ENCODE measurements at places on chromosomes 6 and 20. TPM values are rescaled to one million over a fixed set of nuclear protein-coding genes. Genes with fewer than 3 reads are reported as not detected.

DNA sequence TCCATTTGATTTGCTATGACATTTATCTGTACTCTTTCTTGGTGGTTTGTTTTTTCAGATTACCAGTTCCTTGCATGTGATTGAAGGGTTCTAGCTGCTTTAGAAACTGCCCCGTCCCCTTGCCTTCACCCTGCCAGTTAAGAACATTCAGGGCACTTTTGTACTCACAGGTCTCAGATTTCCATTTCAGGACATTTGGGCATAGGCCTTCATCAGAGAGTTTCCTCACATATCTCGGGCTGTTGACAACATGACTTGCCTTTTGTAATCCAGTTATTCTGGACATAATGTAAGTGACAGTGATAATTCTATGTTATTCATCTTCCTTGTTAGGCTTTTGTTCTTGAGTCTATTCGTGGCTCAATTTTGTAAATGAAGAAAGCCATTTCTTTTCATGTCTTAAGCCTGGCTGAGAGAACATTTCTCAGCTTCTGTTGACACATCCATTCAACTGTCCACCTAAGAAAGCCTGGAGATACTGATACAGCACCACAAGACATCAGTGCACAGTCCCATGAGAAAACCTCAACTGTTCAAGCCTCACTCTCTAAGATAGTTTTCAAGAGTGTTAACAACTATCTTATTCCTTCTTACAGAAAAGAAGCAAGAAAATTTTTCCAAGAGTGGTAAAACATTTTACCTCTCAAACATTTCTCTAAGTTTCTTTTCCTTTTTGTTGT is 209.3 kb upstream of the SGK1 start:
- DNase-seq: no peak

DNA sequence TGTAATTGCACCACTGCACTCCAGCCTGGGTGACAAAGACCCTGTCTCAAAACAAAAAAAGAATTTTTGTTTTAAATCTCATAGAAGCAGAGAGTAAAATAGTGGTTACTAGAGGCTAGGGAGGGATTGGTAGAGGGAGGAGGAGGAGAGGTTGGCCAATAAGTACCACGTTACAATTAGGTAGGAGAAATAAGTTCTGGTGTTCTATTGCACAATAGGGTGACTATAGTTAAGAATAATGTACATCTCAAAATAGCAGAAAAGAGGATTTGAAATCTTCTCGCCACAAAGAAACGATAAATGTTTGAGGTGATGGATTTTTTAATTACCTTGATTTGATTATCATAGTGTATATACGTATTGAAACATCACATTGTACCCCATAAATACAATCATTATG is 27.1 kb upstream of the TOP1 start:
- no peak for DNase-seq

DNA sequence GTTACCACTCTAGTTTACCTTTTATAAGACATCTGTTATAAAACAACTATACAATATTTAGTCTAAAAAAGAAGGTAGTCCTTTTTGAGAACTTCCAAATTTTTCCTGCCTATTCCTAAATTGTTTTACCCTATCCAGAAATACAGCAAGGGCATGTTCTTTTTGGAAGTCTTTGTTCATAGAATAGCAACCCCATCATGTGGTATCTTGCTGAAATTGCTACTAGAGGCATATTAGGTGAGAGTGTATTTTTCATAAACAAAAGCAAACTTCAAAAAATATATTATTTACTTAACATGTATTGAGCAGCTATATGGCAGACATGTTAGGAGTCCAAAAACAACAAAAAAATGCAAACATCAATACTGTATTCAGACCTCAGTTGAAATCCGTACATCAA is 371.8 kb upstream of the NRSN1 start:
- DNase-seq: no peak

DNA sequence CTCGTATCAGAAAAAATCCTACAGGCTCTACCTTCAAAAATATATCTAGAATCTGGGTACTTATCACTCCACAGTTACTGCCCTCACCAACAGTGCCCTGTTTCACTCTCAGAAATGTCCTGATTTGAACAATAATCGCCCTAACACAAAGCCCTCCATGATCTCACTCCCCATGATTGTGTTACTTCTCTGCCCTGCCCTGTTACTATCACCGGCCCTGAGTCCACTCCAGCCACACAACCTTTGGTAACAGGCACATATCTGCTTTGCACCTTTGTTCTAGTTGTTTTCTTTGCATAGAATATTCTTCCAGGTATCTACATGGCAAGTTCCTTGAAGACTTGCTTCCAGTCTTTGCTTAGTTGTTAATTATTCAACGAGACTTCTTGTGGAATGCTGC is 142.0 kb downstream of the ARHGAP18 start:
- no peak for DNase-seq

DNA sequence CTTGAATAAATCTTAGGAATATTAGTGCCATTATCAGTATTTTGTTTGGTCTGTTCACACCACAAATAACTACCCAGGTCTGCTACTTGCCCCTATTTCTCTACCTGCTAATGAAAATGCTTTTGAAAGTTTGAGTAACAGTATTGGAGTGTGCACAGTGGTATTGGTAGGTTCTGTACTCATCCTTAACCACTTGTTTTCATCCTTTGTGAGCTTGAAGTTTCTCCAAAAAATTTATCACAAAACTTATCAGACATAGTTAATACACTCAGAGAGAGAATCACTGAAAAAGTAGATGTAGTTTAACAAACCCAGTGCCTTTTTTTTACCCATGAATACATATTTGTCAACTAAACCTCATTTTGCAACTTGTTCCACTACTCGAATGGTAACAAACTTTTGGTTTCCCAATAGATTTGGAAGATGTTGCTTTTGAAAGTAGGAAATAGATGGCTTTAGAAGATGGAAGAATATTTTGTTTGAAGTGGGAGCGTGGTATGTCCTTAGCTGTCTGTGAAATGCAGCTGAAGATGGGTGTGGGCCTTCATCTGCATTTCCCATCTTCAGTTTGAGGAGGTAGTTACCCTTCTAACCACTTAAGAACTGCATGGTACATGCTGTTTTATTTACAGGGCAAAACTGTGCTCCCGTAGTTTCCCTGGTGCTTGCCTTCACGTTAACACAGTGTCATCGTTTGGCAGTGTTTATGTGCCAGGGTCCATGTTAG is 9.0 kb downstream of the PTPN1 start:
- peak; percentile 44 for DNase-seq

- DNase-seq: no peak
Observed at GRCh38 chr20:44273231-44274215, 26.4 kb downstream of the GDAP1L1 start.

GRCh38 chr6:108535114-108535742 is 25.5 kb upstream of the FOXO3 start:
- no peak for DNase-seq

DNA sequence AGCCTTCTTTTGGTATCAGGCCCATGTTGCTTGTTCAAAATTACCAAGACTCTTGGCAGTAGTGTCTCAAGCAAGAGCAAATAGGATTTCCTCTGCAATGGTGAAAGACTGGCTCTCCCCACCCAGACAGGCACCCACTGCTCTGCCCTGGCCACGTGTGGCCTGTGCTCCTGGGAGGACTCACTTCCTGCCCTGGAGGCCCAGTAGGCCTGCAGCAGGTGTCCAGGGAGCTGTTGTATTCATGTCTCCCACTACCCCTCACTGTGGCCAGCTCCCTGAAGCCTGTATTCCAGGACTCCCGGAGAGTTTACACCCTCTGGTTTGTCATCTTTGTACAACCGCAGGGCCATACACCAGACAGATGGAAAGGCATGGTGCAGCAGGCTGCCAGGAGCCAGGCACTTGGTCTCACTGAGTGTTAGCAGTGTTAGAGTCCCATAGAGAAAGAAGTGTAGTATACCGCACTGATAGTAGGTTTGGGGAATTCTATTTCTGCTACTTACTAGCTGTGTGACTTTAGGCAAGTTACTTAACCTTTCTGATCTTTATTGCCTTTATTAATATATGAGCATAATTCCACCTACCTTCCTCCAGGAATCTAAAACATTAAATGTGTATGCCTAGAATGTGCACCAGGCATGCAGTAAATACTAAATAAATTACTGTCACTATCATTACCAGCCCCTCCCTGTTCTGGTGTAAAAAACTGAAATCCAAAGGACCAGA is 159.7 kb downstream of the TMEM242 start:
- no peak for DNase-seq

GRCh38 chr6:166460473-166461437 is 78.0 kb upstream of the MPC1 start:
- no peak for DNase-seq

DNA sequence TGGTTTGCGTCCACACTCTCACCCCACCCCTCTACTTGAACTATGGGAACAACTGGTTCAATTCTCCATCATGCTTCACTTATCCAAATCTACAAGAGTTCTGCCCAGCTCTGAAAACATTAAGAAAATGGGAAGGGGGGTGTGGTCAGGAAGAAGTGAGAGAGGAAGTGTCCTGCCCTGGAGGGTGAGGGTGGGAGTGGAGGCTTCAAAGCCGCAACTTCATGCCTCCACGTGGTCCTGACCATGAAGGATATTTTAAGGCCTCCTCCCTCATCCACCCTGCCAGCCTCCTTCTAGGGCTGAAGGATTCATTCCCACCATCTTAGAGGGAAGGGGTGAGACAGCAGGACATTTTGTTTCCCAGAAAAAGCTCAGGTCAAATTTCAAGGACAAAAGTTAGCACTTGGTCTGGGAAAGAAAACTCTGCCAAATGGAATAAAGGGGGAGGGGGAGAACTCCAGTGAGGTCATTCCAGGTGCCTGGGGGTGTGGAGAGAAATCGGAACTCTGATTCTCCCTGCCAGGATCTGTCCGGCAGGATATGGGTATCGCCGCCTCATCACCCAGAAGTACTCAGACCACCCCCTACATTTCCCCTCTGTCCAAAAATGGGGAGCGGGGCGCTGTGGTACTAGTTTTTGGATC is 4.9 kb downstream of the RIMS4 start:
- no peak for DNase-seq

DNA sequence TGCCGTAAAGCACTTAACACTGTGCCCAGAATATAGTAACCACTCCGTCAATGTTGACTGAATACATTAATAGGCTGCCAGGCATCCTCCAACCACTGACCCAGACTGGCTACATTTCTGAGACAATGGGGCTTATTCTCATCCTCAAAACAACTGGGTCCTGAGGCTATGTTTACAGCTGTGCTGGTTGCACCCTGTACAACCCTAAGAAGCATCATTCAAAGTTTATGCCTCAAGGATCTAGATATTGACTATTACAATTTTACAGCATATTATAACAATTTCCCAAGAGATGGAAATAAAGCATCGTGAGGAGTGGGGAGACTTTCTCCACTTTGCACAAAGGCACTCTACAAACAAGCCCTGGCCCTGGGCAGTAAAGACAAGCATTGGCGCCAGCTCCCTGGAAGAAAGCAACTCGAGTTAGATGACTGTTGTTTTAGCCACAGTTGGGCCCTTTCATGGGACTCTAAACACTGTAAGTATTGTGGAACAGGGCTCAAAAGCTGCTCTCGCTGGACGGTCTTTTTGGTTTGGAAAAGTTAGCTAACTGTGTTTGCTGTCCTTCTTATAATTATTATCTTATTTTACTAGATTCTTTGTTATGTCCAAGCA is 30.2 kb downstream of the MYLIP start:
- DNase-seq: no peak

DNA sequence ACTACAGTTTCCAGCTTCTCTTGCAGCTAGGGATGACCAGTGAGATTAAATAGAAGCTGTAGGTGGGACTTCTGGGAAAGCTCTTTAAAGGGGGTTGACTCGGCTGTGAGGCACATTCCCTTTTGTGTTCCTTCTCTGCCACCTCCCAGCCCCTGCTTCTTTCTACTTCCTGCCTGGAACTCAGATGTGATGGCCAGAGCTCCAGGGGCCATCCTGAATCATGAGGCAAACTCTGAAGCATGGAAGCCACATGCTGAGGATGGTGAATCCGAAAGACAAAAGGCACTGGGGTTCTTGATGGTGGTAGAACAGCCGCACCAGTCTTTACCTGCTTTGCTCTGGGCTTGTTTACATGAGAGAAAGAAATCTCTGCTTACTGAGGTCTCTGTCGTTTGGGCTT is 9.1 kb downstream of the CEBPB start:
- DNase-seq: no peak

- no peak for DNase-seq
Observed at GRCh38 chr6:56250266-56250665, 2.9 kb upstream of the COL21A1 start.

GRCh38 chr6:97909380-97909779 is 626.4 kb upstream of the MMS22L start:
- no peak for DNase-seq

DNA sequence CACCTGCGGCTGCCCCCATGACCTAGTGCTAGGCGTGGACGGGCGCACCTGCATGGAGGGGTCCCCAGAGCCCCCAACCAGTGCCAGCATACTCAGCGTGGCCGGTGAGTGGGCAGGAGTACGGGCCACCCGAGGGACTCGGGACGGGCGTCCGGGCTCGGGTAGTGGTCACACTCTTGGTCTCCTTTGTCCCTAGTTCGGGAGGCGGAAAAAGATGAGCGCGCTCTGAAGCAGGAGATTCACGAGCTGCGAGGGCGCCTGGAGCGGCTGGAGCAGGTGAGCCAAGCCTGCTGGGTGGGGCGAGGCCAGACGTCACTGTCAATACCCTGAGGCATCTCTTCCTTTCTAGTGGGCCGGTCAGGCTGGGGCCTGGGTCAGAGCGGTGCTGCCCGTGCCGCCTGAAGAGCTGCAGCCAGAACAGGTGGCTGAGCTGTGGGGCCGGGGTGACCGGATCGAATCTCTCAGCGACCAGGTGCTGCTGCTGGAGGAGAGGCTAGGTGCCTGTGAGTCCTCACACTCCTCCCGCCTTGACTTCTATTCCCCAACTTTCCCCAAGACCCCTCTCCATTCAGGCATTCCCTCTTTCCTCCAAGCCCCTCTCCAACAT is 2.9 kb downstream of the EGFL8 start:
- no peak for DNase-seq

- no peak for DNase-seq
Observed at GRCh38 chr6:105667056-105667455, 264.2 kb upstream of the PREP start.

- no peak for DNase-seq
Observed at GRCh38 chr20:22282696-22283095, 301.7 kb downstream of the FOXA2 start.

DNA sequence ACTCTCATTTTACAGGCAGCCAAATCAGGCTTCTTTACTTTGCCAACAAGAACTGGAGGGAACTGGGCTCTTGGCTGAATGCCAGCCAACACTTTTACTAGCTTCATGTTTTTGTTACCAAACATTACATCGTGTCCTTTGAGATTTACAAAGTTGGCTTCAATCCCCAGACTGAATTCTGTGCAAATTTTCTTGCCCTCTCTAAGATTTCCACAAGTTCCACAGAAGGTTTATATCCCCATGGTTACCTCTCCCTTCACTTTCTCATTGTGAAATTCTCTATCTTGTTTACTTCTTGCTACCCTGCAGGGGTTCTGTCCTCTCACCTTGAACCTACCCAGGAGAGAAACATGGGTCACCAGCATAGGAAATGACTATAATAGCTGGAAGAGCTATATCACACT is 37.6 kb upstream of the PLCB1 start:
- DNase-seq: no peak

- DNase-seq: peak; percentile 73
Observed at GRCh38 chr20:33667676-33668465, 1.1 kb downstream of the ACTL10 start.

GTF3C6 gene
- 109 TPM for polyA plus RNA-seq

KCNG1 gene
- polyA plus RNA-seq: 92.5 TPM

LY6G6F gene
- polyA plus RNA-seq: 0.60 TPM

GPANK1 gene
- polyA plus RNA-seq: 23.9 TPM

Data from naive B cell (primary cell).